ENCODE measurements at places on chromosomes 11 and 22.

GRCh38 chr11:8250981-8251615 is 12.6 kb downstream of the LMO1 start:
- DNase-seq: no peak

DNA sequence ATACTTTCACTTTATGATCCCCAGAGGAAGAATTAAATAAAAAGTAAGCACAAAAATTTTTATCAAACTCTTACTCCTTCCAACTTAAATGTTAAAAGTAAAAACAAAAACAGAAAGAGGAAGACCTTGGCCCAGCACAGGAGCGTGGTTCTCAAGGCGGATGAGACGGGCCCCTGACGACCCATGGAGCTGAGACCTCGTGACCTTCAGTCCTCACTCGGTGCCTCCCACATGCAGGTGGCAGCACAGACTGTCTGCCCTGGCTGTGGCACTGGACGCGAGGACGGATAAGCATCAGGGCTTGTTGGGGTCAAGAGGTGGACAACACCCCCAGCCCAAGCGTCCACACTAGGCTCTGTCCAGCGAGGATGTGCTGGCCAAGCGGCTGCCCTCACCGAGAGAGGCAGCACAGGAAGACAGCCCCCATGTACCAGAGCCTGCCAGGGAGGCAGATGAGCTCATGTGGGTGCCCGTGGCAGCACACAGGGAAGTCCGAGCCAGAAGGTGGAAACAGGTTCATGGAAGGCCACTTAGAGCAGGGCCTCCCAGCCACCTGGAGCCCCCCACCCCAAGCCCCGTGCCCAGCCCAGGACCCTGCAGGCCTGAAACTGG is 1389.8 kb downstream of the TBC1D22A start:
- DNase-seq: no peak

GRCh38 chr22:42356533-42356932 is 75.7 kb downstream of the NFAM1 start:
- DNase-seq: no peak

DNA sequence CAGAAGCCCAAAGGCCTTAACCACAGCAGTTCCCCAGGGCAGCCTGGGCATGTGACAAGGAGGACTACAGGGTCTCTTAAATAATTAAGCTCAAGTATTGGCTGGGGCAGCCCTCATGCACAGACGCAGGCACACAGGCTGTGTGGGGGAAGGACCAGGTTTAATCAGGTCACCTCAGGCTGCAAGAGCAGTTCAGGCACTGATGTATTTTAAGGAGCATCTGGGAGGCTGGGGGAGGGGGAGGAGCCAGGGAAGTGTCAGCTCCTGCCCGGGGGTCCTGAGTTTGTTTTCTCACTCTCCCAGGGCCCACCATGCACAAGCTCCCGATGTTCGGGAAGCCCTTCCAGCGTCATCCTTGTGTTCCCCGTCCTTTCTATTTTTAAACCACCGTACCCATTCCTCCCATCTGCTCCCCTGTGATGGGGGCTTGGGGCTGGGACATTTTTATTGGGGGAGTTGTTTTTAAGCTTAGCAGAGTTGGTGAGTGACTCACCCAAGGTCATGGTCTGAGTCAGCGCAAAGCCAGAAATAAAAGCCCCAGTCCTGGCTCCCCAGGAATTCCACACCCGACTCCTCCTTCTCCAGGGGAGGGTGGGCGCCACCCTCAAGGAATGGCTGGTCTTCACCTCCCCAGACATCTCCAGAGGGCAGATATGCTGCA is 2.4 kb downstream of the CSDC2 start:
- DNase-seq: no peak

DNA sequence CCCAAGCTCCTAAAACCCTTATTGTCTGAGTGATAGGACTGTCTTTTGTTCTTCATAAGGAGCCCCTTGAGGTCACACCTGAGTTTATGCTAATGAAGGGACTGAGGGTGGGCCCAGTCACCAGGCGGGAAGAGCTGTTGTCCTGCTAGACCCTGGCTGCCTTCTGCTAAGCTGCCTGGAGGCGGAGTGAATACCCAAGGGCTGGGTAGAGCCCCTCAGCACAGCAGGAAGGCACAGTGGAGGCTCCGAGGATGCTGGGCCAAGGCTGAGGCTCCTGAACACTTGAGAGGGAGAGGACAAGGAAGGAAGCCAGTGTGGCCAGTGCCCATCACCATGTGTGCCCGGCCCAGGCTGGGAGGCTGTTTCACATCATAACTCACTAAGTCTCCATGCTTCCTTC is 4.8 kb upstream of the PHF21B start:
- DNase-seq: no peak

GRCh38 chr11:59186130-59186594 is 14.2 kb downstream of the DTX4 start:
- DNase-seq: no peak

DNA sequence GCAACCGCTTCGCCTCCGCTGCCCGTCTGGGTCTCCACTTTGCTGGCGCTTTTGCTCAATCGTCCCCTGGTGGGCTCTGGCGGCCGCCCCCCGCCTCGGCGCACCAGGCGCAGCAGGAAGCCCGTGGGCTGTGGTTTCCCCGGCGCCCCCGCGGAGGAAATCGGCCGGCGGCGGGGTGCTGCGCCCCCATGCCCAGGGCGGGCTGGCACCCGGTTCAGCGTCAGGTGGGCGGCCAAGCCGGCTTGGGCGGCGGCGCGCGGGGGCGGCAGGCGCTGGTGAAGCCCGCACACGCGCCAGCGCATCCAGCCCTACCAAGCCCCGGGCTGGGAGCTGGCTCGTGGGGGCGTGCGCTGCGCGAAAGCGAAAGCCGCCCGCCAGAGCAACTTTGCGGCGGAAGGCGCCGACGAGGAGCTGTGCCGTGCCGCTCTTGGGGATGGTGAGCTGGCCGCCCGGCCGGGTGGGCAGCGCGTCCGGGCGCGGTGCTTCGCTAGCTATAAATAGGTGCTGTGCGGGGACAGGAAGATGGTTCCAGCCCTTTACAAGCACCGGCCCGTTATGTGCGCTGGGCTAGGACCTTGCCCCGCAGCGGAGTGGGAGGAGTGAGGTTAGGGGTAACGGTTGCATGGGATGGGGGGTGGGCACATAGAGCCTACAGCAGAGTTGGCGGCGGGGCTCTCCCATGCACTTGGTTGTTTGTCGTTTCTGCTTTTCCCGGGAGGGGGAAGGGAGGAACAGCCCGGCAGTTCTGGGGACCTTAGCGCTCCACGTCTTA is 25.0 kb upstream of the SUSD2 start:
- no peak for DNase-seq

DNA sequence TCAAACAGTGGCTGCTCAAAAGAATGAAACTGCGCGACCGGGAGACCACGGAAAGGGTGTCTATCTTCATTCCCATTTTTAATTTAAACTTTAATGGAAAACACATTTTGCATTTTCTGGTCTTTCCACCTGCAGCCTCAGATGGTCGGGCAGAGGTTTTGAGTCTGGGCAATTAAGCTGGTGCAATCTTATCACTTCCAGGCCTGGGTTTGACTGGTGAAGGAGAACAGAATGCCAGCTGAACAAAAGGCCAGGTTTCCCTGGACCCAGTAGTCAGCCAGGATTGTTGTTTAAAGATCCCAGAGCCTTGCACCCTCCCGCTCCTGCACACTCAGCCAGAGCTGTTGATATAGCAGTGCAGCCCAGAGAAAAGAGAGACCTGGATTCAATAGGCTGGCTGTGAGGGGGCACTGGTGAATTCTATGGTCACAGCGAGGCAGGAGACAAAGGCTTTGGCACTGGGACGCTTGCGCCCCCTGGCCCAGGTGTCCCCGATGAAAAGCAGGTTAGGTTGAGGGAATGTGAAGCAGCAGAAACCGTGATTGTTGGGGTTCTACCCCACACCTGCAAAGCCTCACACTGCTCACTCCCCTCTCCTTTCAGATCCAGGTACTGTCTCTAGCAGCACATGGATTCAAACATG is 83.6 kb downstream of the FLI1 start:
- no peak for DNase-seq

DNA sequence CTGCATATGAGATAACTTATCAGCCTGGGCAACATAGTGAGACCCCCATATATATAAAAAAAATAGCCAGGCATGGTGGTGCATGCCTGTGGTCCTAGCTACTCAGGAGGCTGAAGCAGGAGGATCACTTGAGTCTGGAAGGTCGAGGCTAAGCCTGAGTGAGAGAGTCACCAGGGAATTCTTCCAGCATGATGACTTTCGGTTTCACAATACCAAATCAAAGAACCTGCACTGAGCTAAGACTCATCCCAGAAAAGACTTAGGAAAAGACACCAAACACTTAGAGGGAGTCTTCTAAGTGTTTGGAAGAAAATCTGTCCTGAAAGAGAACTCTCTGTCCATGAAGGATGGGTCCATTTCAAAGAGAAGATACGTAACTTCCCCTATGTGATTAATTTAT is 12.7 kb downstream of the STK33 start:
- DNase-seq: no peak

GRCh38 chr11:125207866-125208425 is 43.4 kb downstream of the PKNOX2 start:
- DNase-seq: no peak

- DNase-seq: no peak
Measured at GRCh38 chr22:39091126-39092081, 5.6 kb upstream of the APOBEC3H start.

GRCh38 chr11:10641912-10642697 is 51.5 kb downstream of the IRAG1 start:
- no peak for DNase-seq

GRCh38 chr22:20205964-20206708 is 55.3 kb upstream of the CCDC188 start:
- DNase-seq: no peak

- DNase-seq: no peak
Measured at GRCh38 chr22:28505416-28506149, 174.1 kb downstream of the TTC28 start.

DNA sequence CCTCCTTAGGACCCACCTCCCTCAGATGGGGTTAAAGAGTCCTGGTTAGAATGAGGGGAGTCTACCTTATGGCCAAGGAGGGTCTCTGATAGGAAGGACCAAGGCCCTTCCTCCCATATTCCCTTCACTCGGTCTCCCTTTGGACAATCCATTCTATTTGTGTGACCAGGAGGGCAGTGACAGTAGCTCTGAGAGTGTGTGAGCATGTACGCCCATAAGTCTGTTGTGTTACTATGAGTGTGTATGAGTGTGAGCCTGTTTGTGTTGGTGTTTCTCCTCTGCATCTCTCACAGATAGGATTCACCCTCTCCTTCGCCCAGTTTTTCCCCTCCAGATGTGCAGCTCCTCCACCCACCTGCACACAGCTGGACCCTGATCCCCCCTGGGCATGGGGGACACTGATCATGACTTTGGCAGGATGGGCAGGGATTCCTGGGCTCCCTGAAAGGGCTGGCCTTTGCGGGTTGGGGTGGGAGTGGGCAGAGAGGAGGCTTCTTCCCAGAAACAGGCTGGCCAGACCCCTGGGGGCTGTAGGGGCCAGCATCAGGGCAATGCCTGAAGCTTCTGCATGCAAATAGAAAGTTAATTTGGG is 14.5 kb downstream of the PHLDB1 start:
- no peak for DNase-seq

DNA sequence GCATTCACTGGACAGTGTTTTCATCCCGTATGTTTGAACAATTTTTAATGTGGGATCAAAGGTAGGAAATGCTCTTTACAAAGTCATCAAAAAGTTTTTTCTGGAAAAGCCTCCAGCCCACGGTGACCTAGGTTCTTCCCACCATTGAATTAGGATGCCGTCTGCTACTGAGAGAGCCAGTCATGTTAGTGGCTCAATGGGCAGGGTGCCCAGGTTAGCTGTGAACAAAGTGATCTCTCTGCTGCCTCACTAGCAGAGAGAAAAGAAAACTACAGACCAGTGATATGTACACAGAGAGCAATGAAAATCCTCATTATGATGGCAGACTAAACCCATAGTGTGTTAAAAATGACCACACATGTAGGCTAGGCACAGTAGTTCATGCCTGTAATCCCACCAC is 32.4 kb downstream of the KCNQ1 start:
- no peak for DNase-seq
